Fibroblast of pulmonary artery (primary cell): ENCODE measurements at places on chromosomes 3 and 15.
A peak's percentile ranks its signal among the peaks of the same experiment; 100 is the strongest.

DNA sequence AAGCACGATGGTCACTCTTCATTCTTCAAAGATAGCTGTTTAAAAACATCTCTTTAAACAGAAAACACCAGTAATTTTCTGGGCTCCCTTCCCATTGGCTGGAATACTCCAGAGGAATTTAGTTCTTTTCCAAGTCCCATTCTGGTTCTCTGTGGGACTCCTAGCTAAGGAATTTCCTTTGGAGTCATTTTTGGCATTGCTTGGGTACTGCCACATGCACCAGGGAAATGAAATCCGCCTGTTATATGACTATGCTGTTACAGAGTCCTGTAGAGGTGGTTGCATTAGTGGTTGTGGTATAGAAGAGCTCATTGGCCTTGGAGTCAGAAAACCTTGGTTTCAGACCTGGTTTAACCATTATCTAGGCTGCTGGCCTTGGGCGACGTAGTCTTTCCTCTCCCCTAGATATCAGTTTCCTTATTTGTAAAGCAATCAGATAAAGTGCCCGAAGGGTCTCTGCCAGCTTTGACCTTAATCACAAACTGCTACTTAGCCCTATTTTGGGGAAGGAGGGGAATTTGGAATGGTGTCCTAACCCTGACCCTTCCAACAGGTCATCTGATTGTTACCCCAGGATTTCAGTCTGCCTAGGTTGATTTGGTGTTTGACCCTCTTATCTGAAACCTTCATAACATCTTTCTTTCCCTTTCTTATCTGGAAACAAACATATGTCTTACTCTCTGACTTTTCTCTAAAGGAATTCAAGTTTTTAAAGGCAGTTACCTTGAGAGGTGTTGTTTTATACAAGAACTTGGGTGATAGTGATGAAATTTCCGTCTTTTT is 13.4 kb downstream of the RTP1 start:
- DNase-seq, result peak; percentile 63

- no peak for DNase-seq
These were observed 34.4 kb downstream of the CASR start for GRCh38 chr3:122217901-122218300.

GRCh38 chr3:73056014-73056844 is 5.2 kb upstream of the EBLN2 start:
- DNase-seq, result peak; percentile 79

DNA sequence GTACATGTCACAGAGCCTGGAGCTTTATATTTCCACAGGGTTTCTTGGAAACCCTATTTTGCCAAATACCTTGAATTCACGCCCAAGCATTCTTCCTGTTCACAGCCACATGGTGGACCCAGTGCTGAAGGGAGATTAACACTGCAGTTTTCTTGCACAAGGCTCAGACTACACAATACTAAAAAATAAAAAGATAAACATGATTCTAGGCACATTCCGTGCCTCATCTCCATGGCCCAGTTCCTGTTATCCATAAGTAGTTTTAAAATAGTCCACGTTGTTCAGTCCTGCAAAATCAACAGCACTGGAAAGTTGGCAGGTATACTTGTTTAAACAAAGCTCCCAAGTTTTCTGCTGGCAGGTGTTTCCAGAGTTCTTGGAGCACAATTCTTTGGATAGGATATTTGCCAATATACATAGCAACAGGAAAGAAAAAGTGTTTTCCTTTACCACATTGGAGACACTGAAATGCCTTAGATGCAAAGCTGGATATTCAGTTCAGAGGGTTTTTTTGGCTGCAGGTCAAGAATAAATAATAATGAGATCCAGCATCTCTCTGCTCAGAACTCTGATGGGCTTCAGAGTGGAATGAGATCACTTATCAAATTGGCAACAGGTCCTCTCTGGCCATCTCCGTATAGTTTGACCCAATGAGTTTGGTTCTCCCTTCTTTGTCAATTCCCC is 88.1 kb upstream of the TGFBR2 start:
- peak; percentile 97 for DNase-seq

DNA sequence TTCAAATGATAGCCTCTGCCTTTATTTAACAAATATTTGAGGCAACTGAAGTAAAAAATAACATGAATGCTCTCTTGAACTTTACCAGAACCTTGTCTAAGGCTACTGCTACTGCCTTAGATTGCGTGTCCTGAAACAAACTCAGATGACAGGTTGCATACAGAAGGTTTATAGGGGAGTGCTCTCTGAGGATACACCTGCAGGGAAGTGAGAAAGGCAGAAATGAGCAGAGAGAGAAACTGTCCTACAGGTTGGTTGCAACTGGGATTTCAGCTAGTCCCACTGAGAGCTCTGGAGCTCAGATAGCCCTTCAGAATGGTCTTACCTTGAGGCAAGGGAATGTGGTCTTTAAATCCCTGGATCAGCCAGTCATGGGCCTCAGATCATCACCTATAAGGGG is 165.5 kb downstream of the IL5RA start:
- no peak for DNase-seq

DNA sequence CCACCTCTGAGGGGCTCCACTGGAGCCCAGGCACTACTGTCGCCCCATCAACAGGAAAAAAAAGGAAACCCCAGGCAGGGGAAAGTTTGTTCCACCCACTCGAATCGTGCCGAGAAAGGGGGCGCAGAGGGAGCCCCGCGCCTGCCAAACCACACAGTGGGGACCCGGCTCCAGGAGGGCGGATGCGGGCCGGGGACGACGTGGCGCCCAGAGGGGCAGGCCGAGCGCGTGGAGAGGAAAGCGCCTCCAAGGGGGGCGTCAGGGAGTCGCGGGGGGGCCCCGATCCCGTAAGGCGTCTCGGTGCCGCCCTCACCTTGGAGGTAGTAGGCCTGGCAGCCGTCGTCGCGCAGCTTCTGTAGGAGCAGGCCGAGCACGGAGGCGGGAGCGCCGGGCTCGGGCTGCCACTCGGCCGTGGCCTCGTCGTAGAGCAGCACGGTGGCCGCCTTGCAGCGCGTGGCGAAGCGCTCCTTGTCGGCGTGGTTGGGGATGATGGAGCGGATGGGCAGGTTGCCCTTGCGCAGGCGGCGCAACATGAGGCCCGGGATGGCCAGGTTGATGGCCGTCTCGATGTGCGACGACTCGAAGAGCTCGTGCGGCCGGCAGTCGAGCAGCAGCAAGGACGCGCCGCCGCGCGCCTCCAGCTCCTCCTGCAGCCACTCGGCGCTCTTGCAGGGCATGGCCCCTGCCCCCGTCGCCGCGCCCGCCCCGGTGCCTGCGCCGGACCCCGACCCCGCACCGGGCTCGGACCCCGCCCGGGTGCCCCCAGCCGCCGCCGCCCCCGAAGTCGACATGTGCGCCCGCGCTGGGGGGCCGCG is 627 bp downstream of the DUSP7 start:
- peak; percentile 62 for DNase-seq

- peak; percentile 95 for DNase-seq
These were observed 98.0 kb upstream of the TLE3 start for GRCh38 chr15:70195587-70196305.

- DNase-seq, result peak; percentile 32
These were observed 35.0 kb upstream of the ARID3B start for GRCh38 chr15:74505837-74506514.

- no peak for DNase-seq
These were observed 86.8 kb upstream of the PSMD6 start for GRCh38 chr3:64110071-64110470.

DNA sequence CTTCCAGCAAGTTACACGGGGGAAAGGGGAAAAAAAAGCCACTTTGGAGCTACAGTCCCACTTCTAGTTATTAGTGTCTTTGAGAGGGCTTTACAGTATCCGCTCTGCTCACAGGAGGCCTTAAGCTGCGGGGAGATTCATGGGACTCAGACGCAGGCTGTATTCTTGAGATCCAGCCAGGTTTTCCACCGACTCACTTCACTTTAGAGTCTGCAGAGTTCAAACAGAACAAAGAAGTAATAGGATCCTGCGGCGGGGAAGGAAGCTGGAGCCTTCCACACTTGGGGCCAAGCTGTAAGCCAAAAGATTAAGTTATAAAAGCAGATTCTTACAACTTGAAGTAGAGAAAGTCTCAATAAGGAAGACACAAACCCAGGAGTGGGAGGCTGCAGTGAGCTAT is 60.2 kb upstream of the FAM174B start:
- DNase-seq, result peak; percentile 55

GRCh38 chr3:88307666-88308065 is 157.9 kb downstream of the C3orf38 start:
- DNase-seq, result no peak

DNA sequence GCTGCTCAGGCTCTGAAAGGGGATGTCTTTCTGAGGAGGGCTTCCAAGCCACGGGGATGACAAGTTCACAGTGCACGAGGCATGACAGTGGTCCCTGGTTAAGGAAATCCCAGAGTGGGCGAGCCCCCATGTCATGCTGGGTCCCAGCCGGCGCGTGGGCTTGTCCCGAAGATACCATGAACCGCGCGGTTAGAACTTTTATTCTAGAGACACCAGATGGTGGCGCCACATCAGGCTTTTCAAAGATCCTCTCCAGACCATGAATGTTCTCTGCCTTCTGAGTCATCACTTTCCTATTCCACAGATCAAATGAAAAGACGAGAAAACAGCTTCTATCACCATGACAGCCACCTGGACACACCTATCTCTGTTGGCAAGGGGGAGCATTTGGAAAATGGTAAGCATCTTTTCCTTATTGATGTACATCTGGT is 227.8 kb upstream of the LYSMD4 start:
- peak; percentile 55 for DNase-seq

DNA sequence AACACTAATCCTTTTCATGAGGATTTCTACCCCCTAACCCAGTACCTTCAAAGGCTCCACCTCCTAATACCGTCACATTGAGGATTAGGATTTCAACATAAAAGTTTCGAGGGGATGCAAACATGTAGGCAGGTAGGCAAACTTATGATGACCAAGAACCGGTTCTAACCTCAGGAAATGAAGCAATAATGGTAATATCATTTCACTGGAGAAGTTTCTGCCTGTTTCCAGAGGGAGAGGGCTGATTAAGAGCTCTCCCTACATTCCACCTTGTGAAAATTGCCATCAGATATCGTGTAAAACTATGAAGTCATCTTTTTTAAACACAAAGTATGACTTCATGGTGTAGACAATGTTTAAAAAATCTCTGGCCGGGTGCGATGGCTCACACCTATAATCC is 31.6 kb downstream of the NKIRAS1 start:
- DNase-seq, result no peak

GRCh38 chr15:101242160-101242998 is 9.5 kb downstream of the CHSY1 start:
- DNase-seq, result peak; percentile 81

- no peak for DNase-seq
These were observed 215.6 kb downstream of the LPP start for GRCh38 chr3:188369526-188369925.
